ENCODE measurements at places on chromosomes 1 and 21.

DNA sequence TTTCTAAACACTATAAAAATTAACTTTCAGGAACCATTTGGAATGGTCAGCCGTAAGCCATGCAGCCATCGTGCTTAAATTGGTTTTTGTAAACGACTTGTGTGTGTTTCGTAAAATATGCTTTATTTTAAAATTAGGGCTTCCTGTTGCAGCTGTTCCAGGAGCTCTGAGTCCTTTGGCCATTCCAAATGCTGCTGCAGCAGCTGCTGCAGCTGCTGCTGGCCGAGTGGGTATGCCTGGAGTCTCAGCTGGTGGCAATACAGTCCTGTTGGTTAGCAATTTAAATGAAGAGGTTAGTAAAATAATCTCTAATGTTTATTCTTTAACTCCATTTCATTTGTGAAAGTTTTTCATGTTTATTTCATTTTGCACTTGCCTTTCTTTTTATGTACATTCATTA, 83.1 kb downstream of the PTBP2 start:
- DNase-seq: no peak

DNA sequence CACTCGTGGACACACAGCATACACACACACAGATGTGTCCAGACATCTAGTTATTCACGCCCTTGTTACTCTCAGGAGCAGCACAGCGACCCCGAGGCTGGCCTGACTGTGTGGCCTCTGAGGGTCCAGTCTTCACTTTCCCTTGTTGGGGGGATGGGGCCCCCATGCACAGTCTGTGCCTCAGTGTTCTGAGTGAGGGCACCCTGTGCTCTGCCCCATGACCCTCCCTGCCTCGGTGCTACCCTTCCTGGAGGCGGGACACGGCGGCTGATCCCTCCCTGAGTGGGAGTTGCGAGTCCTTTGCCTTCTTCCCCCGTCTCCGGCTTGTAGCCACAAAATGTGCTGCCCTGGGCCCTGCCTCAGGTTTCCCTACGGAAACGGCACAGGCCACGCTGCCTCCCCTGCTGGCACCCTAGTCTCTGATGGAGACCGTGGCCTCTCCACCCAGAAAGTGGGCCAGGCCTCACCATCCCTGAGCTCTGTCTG, 8.6 kb downstream of the CSTB start:
- DNase-seq: no peak

DNA sequence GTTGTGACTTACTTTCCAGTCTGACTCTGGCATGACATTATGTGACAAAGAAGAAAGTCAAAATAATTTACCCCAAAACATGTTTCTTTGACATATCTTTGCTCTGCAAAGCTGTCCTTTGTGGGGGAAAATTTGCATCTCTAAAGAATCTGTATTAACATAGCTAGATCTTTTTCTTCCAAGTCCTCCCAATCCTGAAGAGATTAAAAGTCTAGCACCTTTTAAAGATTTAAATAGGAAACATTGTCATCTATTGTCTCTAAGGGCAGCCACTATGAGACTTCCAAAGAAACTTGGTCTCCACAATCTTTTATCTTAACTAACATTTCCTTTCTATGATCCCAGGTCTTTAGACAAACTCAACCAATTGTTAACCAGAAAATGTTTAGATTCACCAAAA, 16.0 kb downstream of the LRRC3 start:
- DNase-seq: no peak

- no peak for DNase-seq
Measured at GRCh38 chr1:162565460-162565859, 3.9 kb downstream of the UAP1 start.

- no peak for DNase-seq
Measured at GRCh38 chr1:24288479-24288878, 30.7 kb upstream of the GRHL3 start.

DNA sequence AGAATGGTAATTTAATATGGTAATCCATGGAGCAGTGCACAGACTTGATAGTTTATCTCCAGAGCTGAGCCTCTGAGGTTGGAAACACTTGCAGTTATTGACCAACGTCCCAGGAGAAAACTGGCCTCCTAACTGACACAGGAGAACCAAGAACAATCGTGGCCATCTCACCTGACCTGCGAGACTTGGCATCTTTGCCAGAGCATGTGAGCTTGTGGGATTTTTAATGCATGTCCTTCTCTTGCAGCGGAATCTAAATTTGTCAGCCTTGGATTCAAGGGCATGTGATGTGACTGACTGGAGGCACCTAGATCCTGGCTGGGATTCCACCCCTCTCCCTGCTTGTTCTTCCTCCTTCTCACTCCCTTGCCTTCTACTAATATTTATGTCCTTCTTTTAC, 27.8 kb upstream of the SLC26A9 start:
- no peak for DNase-seq

Data from stimulated activated CD4-positive, alpha-beta T cell treated with anti-CD3 and anti-CD28 coated beads, Interleukin-15, amount 100 ng/mL, for 1 hour (primary cell).